Thymus (tissue), 14 donors: ENCODE measurements at places on chromosomes 3 and 15.

GRCh38 chr3:141486746-141487520 lies at the start of gene RASA2:
Gene RASA2 (plus strand): TSS chr3:141487027. CDS start chr3:141487084, 57 bp downstream.
- no peak for DNase-seq

- DNase-seq = no peak
Measured at GRCh38 chr3:66478960-66479359, 21.9 kb downstream of the LRIG1 start.

DNA sequence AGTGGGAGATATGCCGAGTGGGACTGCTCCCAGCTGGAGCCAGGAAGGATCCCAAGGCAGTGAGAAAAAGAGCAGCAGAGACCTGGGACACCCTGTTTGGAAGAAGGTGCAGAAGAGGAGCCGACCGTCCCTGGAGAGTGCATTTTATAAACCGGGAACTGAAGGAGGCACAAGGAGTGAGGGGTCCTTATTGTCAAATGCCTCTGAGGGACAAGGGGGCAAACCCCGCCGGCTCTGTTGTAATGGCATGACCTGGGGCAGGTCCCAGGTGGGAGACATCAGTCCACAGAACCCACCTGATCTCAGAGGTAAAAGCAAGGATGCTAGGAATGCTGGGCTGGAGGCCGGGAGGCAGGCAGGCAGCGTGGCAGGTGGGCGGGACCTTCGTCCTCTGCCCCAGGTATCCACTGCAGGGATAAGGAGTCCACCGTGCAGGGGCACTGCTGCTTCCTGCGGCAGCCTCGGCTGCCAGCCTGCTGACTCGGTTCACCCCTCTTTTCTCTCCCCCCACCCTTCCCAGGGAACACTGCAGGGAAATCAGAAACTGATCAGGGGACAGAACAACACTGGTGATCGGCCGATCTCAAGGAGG lies 26.9 kb downstream of the ADAMTS17 start:
- DNase-seq = no peak

DNA sequence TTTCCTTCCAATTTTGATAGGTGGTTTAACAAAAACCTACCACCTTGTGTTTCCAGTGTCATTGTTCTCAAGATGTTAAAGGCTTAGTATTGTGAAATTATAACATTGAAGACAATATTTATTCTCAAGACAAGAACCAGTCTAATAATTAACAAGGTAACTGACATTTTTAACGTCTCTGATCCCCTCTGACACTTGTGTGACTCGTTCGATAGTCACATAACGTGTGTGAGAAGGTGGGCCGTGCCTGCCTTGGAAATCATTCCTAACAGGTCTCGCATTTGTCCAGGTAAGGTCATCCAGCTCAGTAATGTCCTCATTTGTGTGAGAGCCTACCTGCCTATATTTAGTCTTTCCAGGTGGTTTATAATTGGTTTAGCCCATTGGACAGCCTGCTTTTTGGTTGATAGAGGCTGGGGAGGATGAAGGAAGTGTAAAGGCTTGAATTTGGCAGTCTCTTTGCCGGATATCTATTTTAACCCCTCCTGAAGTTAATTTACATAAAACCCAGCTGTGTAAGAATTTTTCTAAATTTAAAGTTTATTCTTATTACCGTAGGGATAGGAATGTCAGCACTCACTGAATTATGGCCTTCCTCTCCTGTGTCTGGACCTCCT lies 94.4 kb downstream of the AKAP13 start:
- DNase-seq = peak; percentile 28

DNA sequence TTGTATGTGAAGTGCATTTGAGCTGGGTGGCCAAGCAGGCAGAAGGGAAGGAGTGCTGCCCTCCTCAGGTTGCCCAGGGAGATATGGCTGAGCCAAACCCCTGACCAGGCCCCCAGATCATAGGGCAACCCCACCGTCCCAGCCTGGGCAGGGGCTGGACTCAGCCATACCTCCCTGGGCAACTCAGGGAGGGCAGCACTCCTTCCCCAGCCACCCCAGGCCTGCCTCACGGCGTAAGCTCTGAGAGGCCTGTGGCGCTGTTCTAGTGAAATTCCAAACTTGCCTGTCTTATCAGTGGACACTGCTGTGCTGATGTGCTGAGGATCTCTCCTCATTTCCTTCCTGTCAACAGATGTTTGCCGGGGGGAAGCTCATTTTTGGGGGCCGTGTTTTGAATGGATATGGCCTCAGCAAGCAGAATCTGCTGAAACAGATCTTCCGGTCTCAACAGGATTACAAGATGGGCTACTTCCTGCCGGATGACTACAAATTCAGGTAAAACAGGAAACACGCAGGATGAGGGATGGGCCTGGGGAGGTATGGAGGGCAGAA lies 57.6 kb upstream of the FGD5 start:
- DNase-seq = no peak

- peak; percentile 54 for DNase-seq
Measured at GRCh38 chr3:48662753-48663488, at the start of gene CELSR3. Gene CELSR3 (minus strand): TSS chr3:48662886. CDS start chr3:48662634, 252 bp downstream.

DNA sequence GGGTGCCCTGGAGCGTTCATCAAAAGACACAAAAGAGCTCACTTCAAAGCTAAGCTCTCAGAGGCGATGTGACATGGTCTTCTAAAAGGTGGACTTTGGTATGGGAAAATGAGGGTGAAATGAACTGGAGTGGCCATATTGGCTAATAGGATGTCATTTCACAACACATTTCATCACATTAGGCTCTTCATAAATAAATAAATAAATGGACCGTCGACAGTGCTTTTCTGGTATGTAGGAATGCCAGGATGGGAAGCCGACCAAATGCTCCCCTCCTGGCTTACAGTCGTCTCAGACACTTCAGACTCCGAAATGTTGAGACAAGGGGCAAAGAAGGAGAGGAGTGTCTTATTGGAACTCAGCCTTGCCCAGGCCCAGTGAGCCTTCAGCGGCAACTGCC lies 383.0 kb downstream of the NTRK3 start:
- DNase-seq = no peak

GRCh38 chr3:32397941-32398340 lies 6.3 kb downstream of the CMTM7 start:
- no peak for DNase-seq

- DNase-seq = peak; percentile 53
Measured at GRCh38 chr3:187744169-187745151, 808 bp downstream of the BCL6 start.

GRCh38 chr3:164883171-164883570 lies 195.1 kb downstream of the SI start:
- DNase-seq = no peak

- DNase-seq = no peak
Measured at GRCh38 chr3:102791641-102792589, 357.1 kb downstream of the ZPLD1 start.

GRCh38 chr3:119810018-119810435 lies 28.1 kb downstream of the NR1I2 start:
- peak; percentile 40 for DNase-seq

DNA sequence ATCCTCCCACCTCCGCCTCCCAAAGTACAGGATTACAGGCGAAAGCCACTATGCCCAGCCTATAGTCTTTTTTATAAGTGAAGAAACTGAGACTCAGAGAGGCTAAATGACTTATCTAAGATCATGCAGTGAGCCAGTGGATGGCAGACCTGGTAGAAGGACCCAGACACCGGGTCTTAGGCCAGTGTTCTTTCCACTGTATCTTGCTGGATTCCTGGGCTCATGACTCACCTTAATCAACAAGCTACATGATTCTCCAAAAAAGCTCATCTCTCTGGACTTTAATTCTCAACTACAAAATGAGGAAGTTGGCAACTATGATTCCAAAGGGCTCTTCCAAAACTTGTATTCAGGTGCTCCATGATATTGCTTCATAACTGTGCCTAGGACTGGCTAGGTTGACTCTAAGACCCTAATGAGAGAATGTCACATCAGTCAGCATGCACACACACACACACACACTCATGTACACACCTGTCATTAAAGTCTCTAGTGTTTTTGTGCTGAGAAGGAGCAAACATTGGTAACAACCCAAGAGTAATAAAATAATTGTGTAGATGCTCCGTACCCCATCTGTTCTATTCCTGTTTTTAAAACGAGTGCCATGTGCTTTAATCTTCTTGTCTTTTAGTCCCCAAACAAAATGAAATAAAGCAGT lies 89.7 kb upstream of the SLC4A7 start:
- no peak for DNase-seq

DNA sequence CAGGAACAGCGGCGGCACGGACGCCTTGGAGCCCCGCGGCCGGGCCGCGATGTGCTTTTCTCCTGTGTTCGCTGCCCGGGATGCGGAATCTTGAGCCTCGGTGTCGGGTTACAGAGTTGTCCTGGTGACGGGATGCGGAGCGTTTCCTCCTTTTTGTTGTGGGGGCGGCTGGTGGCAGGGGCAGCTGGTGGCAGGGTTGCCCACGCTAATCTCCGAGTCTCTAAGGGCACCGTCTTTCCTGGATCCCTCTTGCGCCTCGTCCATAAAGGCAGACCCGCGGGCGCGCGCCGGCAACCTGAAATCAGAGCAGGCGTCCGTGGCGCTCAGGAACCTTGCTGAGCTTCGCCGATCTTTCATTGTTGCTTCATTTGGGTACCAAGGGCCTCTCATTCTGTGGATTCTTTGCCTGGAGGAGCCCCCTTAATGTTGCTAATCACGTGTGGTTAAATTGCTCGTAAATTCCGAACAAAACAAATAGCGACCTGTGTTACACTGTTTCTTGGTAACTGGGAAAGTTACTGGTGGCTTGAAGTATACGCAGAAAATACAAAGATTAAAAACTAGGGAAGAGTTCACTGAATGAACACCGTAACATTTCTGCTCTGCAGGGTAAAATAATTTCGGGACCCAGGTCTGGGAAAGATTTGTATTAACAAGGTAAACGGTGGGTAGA lies 844 bp upstream of the PFN2 start:
- DNase-seq = no peak

- DNase-seq = no peak
Measured at GRCh38 chr3:192467230-192468140, 259.9 kb downstream of the FGF12 start.

GRCh38 chr15:79769069-79769481 lies 127.7 kb downstream of the MTHFS start:
- no peak for DNase-seq

GRCh38 chr3:155876037-155876436 lies 5.6 kb downstream of the GMPS start:
- no peak for DNase-seq

DNA sequence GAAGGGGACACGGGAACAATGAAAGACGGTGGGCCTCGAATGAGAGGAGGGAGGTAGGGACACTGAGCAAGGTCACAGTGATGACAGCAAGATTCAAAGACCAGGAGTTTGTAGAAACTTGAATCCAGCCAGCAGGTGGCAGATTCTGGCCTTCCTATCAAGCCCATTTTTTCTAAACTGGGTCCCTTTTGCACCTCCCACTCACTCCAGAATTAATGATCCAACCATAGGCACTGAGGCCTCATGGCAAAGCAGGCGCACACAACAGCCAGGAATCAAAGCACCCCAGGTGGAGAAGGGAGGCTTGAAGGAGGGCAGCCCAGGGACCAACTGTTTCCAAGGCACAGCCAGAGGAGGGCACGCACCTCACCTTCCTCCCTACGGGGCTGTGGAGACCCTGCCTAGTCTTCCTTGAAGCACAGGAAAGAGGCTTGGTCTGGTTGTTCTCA lies 90.2 kb downstream of the ANP32A start:
- DNase-seq = peak; percentile 11

GRCh38 chr15:92906563-92907081 lies 6.5 kb downstream of the CHD2 start:
- no peak for DNase-seq

- peak; percentile 12 for DNase-seq
Measured at GRCh38 chr3:100603469-100603868, 5.9 kb upstream of the ADGRG7 start.

GRCh38 chr3:195613468-195614069 lies 29.8 kb upstream of the APOD start:
- no peak for DNase-seq

DNA sequence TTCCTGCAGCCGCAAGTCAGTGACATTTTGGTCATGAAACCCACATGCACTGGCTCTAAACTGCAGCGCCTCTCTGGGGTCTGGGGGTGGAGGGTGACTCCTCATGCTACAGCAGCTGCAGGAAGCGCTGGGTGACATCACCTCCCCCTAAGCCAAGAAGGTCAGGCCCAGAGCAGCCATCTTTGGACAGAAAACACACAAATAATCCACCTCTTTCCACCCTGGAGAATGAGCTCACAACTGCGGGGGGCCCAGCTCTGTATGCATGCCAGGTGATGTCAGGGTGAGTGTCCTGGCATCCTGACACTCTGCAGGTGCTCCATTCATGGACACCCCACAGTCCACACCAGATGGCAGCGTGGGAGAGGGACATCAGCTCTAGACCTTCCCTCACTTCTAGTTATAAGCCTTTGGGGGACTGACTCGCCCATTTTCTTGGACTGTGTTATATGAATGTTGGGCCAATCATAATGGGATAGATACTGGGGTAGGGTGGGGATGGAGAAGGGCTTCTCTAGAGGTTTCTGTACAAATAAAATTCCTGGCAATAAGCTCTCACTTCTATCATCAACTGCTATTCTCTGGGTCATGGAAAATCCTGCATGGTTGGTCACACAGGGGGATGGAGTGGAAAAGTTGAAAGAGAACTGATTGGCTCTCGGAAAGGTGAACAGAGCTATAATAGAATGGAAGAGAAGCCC lies 70.7 kb upstream of the THBS1 start:
- no peak for DNase-seq

DNA sequence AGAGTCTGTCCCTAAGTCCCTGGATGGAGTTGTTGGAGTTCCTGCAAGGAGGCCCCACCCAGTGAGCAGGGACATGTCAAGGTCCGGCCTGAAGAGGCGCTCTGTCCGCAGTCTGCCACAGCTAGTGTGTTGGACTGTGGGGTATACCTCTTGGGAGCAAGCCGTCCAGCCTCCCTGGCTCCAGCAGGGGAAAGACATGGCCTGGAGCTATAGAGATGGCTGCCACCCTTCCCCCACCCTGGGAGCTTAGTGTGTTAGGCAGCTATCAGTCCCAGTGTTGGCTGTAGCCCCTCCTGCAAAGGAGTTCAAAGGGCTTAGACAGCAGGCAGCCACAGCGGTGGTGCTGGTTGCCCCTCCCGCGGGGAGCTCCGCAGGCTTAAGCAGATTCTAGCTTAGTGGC lies 20.3 kb downstream of the IMPG2 start:
- no peak for DNase-seq

DNA sequence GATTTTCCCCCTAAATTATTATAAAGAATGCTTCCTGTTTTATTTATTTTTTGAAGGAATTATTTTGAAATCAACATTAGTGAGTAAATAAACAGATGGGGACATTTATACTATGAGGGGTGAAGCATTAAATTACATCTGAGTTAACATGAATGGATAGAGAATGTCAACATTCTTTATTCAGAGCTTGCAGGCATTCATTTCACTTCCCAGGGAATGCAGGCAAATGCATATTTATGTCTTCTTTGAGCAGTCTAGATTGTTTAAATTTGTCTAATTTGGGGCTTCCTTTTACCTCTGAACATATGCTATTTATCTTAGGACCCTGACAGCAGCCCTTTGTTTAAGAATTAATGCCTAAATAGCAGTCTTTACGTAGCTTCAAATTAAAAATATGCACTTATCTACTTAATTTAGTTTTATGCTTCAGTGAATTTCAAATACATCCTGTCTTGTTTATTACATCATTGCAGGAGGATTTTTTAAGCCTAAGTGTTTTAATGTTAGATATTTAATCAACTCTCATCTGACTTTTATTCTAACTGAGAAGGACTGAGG lies 630.5 kb upstream of the LMCD1 start:
- no peak for DNase-seq
